IMR-90 (cell line): ENCODE measurements at places on chromosomes 7 and 10. TPM values are rescaled to one million over a fixed set of nuclear protein-coding genes. Genes with fewer than 3 reads are reported as not detected.

Gene NANOS1
- 0.12 and 0.19 TPM in 2 replicates for polyA plus RNA-seq

GRCh38 chr10:97454330-97455036 lies 8.5 kb downstream of the ZDHHC16 start:
- H3K4me1 ChIP-seq: no peaks in the 10 kb centered on the region
- H3K27me3 ChIP-seq: no peaks in the 10 kb centered on the region
- peaks cover 75% of the 10 kb centered on the region for H3K36me3 ChIP-seq
- DNase-seq: peak; percentile 34
- H3K4me3 ChIP-seq: no peak overlapping the region

Gene SDHAF3
- polyA plus RNA-seq: 5.7 and 7.3 TPM in 2 replicates

DNA sequence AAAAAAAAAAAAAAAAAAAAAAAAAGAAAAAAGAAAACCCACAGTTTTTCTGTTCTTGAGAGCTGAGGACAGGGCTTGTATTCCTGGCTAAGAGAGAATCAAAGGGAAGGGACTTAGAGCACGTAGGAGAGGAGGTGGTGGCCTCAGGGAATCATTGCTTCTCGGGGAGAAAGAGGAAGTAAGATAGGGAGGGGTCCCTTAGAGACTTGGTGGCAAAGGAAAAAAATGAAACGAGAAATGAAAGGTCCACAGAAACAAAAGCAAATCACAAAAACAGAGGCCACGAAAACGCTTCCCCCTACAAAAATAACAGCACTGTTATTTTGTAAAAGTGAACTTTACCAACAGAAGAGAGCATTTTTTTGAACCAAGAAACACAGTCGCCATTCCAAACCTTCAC lies 323.1 kb upstream of the GALNT17 start:
- DNase-seq: no peak
- no peaks in the 10 kb centered on the region for H3K27me3 ChIP-seq
- no peaks in the 10 kb centered on the region for H3K4me1 ChIP-seq
- H3K36me3 ChIP-seq: no peaks in the 10 kb centered on the region
- no peak overlapping the region for H3K4me3 ChIP-seq

- H3K27ac ChIP-seq: no peak overlapping the region
- peaks cover 5% of the 10 kb centered on the region for H3K27me3 ChIP-seq
- no peak overlapping the region for H3K4me3 ChIP-seq
- DNase-seq: no peak
These were observed 219.2 kb downstream of the CAMK1D start for GRCh38 chr10:12568391-12569009.

DNA sequence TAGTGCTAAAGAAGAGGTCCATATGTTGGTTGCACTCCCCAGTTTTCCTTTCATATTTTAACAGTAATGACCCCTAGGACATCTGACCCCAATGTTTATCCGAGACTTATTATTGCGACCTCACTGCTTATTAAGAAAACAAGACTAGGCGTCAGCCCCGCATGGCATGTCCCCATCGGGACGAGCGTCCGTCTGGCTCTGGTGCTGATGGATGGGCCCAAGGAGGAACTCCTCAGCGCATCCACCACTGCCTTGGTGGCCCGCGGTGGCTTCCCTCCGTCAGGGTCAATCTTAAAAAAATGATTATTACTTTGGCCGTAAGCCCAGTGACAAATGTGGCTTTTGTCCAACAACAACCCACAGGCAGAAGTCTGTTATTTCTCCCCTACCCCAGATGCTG lies 40.1 kb upstream of the CXCL12 start:
- DNase-seq: no peak
- H3K27me3 ChIP-seq: peaks cover 39% of the 10 kb centered on the region
- no peaks in the 10 kb centered on the region for H3K36me3 ChIP-seq
- no peak overlapping the region for H3K4me3 ChIP-seq
- H3K4me1 ChIP-seq: no peaks in the 10 kb centered on the region
- no peak overlapping the region for H3K27ac ChIP-seq

Gene TMEM270
- polyA plus RNA-seq: 0.17 TPM in 1 of 2 replicates, not detected in the other

Gene TMEM225B
- polyA plus RNA-seq: 0.27 and 0.32 TPM in 2 replicates

Gene NPTX2
- polyA plus RNA-seq: 0.03 and 0.07 TPM in 2 replicates

DNA sequence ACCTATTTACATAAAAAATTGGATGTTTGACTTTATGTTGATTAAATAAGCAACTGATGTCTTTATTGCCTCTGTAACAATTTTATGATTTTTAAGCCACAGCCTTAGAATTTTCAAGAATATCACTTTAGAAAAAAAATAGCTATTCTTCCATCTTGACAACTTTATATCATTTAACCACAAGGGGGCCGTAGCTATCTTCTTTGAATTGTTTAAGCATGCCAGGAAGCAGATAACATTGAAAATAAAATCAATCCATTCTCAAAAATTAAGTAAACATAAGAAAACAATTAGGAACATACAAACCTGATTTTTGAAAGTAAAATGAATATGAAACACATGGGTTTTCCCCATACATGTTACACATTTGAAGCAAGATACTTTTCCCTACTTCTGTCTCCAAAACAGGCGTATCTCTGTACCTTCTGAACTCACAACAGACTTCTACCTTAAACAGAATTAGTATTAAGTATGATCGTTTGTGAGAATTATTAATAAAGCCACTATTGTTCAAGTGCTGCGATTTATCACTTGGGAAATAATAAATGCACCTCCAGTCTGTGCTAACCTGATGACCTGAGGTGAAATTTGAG lies 209.0 kb downstream of the CACNA2D1 start:
- H3K27ac ChIP-seq: no peak overlapping the region
- no peaks in the 10 kb centered on the region for H3K36me3 ChIP-seq
- 0 out of 2 replicates have a peak, but pooled peaks cover 1% of the 10 kb centered on the region for H3K4me1 ChIP-seq
- no peaks in the 10 kb centered on the region for H3K27me3 ChIP-seq
- DNase-seq: peak; percentile 59

DNA sequence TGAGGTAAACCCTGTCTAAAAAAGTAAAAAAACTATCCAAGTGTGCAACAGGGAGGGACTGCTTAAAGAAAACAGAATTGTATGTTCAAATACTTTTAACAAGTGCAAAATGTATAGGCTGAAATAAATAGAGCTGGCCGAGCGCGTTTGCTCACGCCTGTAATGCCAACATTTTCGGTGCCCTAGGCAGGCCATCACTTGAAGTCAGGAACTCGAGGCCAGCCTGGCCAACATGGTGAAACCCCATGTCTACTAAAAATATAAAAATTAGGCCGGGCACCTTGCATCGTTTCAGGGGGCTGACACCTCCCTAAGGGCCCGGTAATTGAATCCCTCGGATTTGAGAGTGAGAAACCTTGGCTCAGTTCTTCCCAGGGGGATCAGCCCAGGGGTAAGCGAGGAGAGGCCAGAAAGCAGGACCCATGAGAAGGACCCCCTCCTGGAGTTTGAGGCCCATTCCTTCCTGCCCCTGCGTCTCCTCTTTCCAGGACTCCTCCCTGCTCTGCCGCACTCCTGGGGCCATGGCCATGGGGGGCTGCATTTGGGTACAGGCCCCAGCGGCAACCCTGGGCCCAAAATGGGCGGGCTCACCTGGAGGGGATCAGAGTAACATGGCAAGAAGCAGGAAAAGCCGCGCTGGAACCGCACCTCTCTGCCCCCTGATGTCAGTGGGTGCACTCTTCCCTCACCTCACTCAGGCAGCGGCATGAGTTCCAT lies 75.5 kb upstream of the TMEM248 start:
- peaks cover 3% of the 10 kb centered on the region; the same call in 1 of the 2 replicates for H3K4me1 ChIP-seq
- no peaks in the 10 kb centered on the region for H3K27me3 ChIP-seq
- no peaks in the 10 kb centered on the region for H3K36me3 ChIP-seq
- H3K27ac ChIP-seq: peak overlapping the region; percentile 81
- H3K4me3 ChIP-seq: peak overlapping the region; percentile 72

Gene CNTNAP2
- not detected in 2 replicates for polyA plus RNA-seq

DNA sequence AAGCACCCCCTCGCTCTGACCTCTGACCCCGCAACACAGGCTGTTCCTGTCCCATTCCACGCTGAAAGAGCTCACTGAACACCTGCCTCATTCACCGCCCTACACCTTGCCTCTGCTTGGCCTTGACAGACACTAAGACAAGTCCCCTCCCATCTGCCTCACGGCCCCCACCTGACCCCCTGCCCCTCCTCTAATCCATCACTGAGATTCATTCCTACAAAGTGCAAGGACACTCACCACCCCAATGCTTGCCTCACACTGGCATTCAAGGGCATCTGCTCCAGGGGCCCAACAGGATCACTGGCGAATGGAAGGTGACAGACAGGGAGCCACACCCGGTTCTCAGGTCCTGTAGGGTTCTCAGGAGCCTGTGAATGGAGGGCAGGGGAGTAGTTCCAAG lies 68.1 kb upstream of the NANOS1 start:
- H3K36me3 ChIP-seq: no peaks in the 10 kb centered on the region
- H3K27me3 ChIP-seq: peaks cover 14% of the 10 kb centered on the region
- H3K4me1 ChIP-seq: peaks cover 7% of the 10 kb centered on the region
- DNase-seq: no peak
- no peak overlapping the region for H3K27ac ChIP-seq

Gene SPACDR
- 1.3 and 2.1 TPM in 2 replicates for polyA plus RNA-seq

Gene ZNF736
- 1.3 and 1.9 TPM in 2 replicates for polyA plus RNA-seq

DNA sequence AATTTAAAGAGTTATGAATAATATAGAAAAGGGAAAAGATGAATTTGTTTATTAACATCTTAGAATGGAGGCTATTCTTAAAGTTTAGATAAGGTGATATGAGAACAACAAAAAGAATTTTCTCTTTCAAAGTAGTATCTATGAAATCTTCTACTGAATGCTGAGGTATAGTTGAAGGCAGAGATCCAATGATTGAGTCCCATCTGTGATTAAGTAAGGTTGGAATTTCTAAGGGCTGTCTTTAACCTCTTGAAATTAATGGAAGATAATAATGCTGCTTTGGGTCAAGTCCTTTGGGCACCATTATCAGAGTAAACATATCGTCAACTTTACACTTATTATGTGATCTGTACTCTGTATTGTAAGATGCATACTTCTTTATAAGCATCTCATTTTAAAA lies 307.9 kb downstream of the PRKG1 start:
- H3K4me1 ChIP-seq: peaks cover 12% of the 10 kb centered on the region
- H3K27ac ChIP-seq: no peak overlapping the region
- H3K36me3 ChIP-seq: no peaks in the 10 kb centered on the region
- H3K4me3 ChIP-seq: no peak overlapping the region
- DNase-seq: peak; percentile 8

GRCh38 chr10:34711500-34711899 lies 103.6 kb downstream of the PARD3 start:
- no peak for DNase-seq
- H3K4me3 ChIP-seq: no peak overlapping the region
- H3K27ac ChIP-seq: no peak overlapping the region
- no peaks in the 10 kb centered on the region for H3K36me3 ChIP-seq

DNA sequence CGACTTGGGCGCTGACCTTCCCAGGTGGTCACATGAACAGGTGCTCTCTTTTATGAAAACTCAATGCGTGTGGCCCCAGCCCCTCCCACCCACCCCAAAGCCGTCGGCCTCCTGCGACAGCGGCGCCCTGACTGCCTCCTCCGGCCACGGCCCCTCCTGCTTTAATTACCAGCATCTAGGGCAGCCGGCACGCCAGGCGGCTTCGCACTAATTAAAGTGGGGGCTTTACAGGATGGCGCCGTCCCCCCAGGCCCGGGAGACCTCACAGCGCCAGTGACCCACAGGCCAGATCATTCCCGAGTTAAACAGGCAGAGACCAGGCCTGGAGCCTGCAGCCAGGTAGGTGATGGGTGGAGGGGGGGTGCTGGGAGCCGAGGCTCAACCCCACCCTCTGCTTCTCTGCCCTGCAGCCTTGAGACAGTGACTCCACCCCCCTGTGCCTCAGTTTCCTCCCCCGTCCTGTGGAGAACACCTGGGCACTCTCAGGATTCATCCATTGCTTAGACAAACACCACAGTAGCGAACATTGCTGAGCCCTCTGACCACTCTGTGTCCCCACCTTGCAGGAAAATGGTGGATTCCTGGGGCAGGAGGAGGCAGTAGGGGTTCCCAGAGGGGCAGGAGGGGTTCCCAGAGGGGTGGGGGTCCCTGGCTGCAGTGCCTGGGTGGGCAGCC lies 100.8 kb downstream of the MICALL2 start:
- H3K4me3 ChIP-seq: no peak overlapping the region
- no peak for DNase-seq
- H3K27me3 ChIP-seq: peaks cover 18% of the 10 kb centered on the region

DNA sequence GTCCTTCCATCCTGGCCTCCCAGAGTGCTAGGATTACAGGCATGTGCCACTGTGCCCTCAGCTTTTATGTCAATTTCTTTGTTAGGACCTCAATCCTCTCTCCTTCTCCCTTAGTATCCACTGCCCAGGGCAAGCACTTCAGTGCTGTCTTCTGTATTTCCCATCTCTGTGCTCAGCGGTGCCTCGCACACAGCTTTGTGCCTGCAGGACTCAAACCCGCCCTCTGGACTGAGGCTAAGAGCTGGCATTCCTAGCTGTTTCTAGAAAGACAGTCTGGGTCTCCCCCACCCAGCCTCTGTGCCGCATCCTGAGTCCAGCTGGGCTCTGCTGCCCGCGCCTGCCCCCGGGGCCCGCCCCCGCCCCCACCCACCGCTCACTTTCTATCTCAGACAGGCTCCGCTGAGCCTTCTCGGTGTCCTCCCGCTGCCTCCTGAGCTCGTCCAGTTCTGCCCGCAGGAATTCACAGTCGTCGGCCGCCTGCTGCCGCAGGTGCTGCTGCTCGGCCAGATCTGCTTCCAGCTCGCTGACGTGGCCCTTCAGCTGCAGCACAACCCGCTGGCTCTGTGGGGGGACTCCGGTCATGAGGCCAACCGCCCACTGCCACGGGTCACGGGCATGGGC lies 67.3 kb downstream of the SPDYE5 start:
- H3K36me3 ChIP-seq: peaks cover 52% of the 10 kb centered on the region
- no peak overlapping the region for H3K4me3 ChIP-seq
- no peak for DNase-seq
- no peaks in the 10 kb centered on the region for H3K4me1 ChIP-seq
- no peak overlapping the region for H3K27ac ChIP-seq

Gene EIF5AL1
- polyA plus RNA-seq: 0.59 and 1.4 TPM in 2 replicates

DNA sequence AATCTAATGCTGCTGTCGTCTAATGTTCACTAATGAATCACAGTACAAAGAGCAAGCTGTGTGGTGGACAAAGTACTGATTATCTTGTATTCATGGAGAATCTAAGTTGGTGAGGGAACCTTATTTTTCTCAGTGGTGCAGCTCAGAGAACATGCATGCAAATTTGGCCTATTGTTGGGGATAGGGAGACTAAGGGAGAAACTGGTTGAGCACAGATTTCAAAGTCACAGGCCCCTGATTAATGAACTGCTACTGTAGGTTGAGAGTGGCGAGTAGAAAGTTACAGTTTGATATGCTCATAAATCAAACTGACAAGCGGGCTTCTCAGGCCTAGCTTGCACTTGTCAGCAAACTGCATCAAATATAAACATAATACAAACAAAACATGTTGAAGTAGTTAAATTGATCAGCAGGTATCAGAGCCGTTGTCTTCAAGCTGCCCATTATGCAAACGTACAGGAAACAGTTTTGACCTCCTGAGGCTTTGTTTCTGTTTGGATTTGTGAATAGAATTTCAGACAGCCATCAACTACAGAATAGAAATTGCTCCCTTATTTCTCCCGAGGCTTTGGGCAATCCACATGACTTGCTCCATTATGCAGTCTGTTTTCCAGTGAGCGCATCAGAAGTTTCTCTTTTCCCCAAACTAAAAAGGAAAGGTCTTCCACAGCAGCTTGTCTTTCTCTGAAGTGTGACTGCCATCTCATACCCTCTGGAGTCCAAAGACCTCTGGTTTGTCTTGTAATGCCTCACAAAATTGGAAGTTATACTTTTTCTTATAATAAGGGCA lies 215.8 kb downstream of the FOXP2 start:
- H3K27me3 ChIP-seq: no peaks in the 10 kb centered on the region
- H3K36me3 ChIP-seq: no peaks in the 10 kb centered on the region
- no peak for DNase-seq
- H3K4me3 ChIP-seq: no peak overlapping the region

Gene SLC29A3
- polyA plus RNA-seq: 3.0 and 3.8 TPM in 2 replicates

Gene HOGA1
- 0.41 and 0.42 TPM in 2 replicates for polyA plus RNA-seq

Gene ODAD2
- polyA plus RNA-seq: 0.42 and 0.53 TPM in 2 replicates

Gene MTPN
- 89.6 and 94.4 TPM in 2 replicates for polyA plus RNA-seq

Gene SPDYE11
- polyA plus RNA-seq: not detected in 2 replicates
